ENCODE measurements at places on chromosomes 16 and 17.

GRCh38 chr16:79885320-79885719, 284.8 kb upstream of the MAF start:
- DNase-seq: no peak

- no peak for DNase-seq
These were observed 23.7 kb downstream of the PRKAR1A start for GRCh38 chr17:68535922-68536321.

DNA sequence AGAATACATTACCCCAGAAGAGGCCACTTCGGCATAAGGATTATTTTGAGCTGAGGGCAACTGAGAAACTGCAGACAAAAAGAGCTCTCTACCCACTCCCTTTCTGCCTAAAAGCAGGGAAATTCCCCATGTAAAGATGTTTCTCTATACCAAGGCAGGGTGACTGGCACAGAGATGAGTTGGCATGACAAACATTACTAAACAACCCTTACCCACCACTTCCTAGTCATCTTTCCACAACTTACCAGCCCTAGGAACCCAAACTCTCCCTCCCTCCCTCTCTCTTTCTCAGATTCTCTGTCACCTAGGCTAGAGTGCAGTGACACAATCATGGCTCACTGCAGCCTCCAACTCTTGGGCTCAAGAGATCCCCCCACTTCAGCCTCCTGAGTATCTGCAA, 68.6 kb downstream of the EMP2 start:
- no peak for DNase-seq

- no peak for DNase-seq
These were observed 105.4 kb downstream of the FTO start for GRCh38 chr16:53809088-53809932.

DNA sequence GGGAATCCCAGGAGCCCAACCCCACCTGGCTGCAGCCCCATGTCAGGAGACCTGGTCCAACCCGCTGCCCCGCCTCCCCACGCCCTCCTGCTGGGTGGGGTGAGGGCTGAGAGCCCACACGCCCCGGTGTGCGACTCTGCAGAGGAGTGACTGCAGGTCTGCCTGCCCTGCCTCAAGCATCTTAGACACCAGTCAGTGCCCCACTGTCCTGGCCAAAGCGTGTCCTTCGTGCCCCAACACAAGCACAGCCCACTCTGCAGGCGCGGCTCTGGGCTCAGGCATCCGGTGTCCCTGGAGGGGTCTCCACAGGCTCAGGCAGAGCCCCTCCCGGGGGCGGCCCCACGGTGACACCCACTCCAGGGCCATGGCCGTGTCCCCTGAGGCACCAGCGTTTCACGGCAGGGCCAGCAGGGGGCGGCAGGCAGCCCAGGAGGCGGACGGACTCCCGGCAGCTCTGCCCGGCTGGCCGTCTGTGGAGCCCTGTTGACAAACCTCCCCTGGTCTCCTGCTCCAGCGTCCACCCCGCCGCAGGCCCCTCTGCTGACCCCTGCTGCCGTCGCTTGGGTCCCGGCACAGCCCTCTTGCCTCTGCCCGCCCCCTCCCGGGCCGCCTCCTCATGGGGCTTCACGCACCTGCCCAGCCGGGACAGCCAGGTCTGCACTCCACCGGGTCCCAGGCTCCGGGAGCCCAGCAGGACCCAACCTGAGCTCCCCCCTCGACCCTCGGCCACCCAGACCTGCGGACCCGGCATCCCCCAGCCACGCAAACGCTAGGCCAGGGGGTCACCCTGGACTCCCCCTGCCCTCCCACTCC, 8.6 kb upstream of the UBE2I start:
- peak; percentile 38 for DNase-seq

GRCh38 chr16:81928975-81929374, 82.3 kb downstream of the SDR42E1 start:
- DNase-seq: no peak

DNA sequence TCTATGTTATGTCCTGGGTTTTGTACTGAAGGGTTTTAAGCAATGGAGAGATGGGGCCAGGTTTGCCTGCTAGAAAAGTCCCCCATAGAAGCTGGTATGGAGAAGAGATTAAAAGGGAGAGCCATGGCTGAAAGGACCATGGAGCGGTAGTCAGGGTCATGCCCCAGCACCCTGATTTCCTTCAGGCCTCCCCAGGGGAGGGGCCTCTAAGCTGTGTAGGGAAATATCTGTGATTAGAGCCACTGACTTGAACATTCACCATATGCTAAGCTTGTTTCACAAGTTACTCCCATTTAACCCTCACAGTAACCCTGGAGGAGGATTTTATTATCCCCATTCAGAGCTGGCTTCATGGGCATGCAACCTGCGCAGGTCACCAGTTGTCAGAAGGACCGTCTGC, 3.8 kb upstream of the ATP2A3 start:
- no peak for DNase-seq

DNA sequence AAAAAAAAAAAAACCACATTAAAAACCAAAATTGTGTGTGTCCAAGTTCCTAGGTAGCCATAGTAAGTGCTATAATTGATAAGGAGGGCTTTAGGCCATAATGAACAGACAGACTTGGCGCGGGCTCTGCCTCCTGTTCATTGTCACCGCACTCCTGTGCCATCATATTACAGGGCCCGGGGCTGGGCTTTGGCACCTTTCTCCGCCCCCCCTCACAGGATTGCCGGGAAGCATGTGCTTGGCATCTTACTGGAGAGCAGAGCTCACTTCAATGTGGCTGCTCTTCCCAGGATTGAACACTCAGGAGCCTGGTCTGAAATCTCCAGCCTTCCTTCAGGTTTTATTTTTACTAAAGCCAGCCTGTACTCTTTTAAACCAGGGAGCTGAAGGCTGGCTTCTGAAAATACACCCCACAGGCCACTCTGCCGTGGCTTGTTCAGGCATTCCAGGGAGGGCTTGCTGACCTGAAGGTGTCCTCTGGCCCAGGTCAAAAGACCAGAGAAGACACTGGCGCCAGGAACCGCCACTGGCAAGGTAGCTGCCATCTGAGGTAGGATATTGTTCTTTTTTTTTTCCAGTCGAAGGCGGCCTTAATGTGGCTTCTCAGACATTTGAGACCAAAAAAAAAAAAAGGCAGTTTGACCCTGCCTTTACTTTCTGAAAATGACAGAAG, 39.3 kb downstream of the DHRS7B start:
- DNase-seq: no peak

- no peak for DNase-seq
These were observed 818 bp downstream of the DNAJC7 start for GRCh38 chr17:42016411-42016831.

DNA sequence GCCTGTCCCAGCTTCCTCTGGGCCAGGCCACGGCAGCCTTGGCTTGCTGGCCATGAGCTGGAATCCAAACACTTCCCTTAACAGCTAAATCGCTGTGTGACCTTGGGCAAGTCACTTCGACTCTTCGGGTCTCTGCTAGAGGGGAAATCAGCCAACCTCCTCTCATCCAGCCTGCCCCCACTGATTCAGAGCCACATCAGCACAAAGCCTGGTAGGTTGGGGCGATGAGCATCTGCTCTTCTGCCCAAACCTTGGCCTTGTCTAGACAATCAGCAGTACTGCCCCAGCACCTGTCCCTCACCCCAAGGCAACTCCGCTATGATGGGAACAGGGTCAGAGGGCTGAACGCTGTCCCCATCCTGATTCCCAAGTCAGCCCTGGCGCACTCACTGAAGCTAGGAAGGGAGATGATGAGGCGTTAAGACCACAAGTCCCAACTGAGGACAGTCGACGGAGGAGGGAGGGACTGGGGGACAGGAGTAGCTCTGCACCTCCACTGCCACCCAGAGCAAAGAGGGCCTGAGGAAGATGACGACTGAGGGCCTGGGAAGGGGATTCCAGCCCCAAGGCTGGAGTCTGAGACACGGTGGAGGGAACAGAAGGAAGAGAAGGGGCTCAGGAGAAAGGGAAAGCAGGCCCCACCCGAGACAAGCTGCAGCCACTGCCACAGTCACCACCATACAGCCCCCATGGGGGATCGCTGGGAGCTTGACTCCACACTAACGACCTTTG, 1.3 kb downstream of the CLUH start:
- DNase-seq: no peak

DNA sequence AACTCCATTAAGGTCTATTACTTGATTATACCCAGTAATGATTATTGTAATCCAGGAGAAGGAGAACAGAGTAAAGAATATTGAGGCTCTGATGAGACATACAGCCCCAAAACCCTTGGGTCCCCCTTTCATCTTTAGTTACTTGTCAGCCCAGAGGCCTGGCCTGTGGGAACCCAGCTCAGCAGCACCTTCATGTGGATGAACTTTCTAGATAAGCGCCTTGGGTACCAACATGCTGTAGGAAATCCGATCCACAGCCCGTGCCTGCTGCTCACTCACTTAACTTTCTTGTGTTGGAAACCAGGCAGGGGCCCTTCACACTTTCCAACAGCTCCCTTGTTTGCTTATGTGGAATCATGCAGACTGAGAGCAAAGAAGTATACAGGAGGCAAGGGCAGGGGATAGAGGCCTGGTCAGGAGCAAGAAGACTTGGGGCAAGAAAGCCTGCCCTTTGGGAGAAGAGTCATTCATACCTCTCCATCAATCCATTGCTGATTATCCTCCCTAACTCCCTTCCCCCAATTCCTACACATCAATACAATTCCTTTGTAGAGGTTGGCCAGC, 64.0 kb upstream of the SOX9 start:
- DNase-seq: no peak

GRCh38 chr17:17147821-17148220, 58.3 kb downstream of the PLD6 start:
- DNase-seq: no peak

GRCh38 chr17:10306585-10306984, 66.2 kb downstream of the MYH13 start:
- DNase-seq: no peak

- DNase-seq: no peak
These were observed 336.9 kb downstream of the SOX9 start for GRCh38 chr17:72457712-72458111.

DNA sequence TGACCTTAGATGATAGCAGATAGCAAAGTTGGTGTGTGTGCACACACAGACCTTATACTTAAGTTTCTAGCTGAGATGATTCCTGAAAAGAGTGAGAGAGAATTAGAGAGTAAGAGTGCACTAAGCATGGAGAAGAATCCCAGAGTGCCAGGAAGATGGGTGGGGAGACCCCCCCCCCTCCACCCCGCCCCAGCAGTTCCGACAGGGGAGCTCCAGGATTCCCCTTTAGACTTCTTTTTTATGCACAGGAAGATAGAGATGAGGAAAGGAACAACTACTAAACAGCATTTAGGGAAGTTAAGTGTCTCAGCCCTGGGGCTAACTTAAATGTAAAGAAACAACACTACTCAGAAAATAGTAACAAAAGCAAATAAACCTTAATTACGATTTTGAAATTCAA, 878.0 kb upstream of the GOT2 start:
- no peak for DNase-seq

GRCh38 chr16:30567991-30568638, 3.4 kb downstream of the ZNF688 start:
- DNase-seq: no peak

DNA sequence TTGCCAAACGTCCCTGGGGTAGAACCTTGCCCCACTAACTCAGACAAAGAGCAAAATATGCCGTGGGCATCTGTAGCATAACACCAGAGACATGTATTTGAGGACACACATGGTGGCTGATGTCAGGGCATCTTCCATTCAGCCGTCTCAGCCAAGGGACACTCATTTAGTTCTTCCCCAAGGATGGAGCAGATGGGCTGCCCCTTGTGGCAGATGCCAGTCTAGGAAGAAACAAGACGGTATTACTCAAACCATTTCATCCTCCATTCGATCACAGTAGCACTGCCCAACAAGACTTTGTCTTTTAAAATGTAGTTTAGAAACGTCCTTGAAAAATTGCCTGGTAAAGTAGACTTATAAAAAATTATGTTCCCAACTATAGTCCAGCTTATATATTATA, 937.6 kb upstream of the EEF2KMT start:
- no peak for DNase-seq

DNA sequence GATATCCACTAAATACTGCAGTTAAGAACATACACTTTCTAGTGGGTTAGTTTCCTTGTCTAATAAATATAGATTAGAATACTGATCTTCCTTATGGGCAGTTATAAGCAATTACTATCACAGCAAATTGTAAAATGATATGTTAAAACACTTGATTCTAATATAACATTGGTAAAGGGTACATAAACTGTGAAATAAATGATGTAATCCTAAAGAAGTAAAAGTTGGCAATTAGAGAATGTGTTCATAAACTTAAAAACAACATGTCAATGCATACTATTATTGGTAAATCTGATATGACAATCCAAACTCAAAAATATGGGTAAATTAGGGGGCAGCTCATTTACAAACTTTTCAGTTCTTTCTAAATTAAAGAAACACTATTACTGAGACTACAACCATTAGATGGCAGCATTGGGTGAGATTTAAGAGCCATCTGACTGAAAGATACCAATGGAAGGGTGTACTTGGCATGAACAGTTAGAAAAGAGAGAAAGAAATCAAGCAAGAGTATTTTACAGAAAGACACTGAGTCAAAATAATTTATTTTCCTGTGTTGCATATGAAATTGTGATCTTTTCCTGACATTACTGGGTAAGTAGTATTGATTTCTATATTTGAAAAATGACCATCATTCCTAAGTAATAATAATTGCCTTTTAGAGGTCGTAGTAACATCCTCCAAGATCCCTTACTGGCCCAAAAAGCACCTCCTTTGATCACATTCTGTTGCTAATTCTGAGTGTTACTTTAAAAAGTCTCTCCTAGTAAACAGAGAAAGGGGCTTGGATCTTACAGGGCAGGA, 119.6 kb downstream of the SPAG9 start:
- DNase-seq: no peak

DNA sequence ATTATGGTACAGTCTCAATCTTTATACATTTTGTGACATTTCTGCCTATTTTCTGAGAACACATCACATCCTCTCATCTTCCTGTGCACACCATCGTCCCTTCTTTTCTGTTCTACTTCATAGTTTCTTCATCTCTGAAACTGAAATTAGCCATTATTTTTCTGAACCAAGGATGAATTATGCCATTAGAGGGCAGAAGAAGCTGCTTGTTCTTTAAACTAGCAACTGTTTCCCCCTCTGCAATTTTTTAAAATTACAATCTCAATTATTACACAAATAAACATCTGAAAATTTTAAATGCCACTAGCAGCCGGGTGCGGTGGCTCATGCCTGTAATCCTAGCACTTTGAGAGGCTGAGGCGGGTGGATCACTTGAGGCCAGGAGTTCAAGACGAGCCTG, 41.3 kb downstream of the RBBP6 start:
- no peak for DNase-seq

- DNase-seq: no peak
These were observed 105.8 kb upstream of the ADAMTS18 start for GRCh38 chr16:77540646-77541045.

GRCh38 chr17:7406235-7406825, 1.3 kb upstream of the NLGN2 start:
- no peak for DNase-seq

DNA sequence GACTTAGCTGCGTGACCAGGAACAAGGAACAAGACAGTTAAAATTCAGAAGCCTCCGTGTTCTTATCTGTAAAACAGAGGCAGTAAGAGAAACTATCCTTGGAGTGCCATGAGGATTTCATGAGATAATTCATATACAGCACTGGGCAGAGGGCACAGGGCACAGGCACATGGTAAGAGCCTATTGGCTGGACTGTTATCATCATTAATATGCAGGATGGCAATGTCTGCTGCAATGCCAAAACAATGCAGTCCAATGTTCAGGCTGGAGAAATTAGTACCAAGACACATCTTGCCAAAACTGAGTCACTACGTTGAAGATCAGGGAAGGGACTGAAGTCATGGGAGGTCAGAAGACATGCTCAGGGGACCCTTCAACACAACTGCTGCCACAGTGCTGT, 13.6 kb downstream of the CDRT4 start:
- peak; percentile 55 for DNase-seq
